Hematopoietic multipotent progenitor cell treated with erythropoietin and hydrocortisone succinate and interleukin-3 and kit ligand, for 15 days (in vitro differentiated cells): ENCODE measurements at places on chromosomes 1 and 21.

GRCh38 chr1:36217670-36218069 lies 6.6 kb upstream of the THRAP3 start:
- DNase-seq = no peak

DNA sequence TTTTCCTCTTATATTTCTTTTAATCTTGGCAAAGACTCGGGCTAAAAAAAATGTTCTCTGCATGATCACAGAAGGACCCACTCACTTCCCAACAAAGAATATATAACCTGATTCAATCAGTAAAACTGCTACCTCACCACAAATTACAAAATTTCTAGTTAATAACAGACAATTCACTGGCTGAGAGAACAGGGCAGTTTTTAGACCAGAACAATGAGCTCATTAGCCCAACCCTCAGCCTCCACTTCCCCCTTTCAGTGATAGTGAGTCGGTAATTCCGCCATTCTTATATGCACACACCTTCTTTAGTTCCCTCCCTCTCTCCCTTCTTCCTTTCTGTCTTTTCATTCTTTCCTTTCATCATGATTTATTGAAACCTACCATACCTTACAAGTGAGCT lies 8.9 kb downstream of the SIPA1L2 start:
- DNase-seq = no peak

GRCh38 chr1:17922833-17923232 lies 167.7 kb downstream of the ACTL8 start:
- no peak for DNase-seq

DNA sequence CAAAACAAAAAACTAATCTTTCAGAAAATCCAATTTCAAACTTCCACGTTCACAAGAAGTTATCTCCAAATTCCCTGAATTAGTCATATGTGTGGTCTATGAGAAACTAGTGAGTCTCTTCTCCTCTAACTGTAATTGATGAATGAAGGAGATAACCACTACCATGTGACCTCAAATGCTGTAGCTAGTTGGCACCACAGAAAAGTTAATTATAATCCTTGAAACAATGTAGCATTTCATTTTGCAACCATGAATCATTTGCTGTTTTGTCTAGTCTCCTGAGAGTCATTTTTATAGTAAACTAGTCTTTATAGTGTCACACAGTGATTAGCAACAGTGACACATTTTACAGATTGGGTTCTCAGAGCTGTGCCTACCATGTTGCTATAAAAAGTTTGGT lies 287.5 kb downstream of the LRRIQ3 start:
- no peak for DNase-seq

DNA sequence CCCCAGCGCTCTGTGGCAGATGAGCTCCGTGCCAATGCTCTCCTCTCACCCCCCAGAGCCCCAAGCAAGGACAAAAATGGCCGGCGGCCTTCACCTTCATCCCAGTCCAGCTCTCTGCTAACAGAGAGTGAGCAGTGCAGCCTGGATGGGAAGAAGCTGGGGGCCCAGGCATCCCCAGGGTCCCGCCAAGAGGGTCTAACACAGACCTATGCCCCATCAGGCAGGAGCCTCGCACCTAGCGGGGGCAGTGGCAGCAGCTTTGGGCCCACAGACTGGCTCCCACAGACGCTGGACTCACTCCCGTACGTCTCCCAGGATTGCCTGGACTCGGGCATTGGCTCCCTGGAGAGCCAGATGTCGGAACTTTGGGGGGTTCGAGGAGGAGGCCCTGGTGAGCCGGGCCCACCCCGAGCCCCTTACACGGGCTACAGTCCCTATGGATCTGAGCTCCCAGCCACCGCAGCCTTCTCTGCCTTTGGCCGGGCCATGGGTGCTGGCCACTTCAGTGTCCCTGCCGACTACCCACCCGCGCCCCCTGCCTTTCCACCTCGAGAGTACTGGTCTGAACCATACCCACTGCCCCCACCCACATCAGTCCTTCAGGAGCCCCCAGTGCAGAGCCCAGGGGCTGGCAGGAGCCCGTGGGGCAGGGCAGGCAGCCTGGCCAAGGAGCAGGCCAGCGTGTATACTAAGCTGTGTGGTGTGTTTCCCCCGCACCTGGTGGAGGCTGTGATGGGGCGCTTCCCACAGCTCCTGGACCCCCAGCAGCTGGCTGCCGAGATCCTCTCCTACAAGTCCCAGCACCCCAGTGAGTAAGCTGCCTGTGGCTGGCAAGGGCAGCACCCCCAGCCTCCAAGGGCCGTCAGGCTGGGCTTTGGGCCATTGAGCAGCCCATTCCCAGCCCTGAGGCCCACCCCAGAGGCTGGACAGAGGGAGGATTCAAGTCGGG lies 8.7 kb downstream of the ZC3H12A start:
- no peak for DNase-seq

DNA sequence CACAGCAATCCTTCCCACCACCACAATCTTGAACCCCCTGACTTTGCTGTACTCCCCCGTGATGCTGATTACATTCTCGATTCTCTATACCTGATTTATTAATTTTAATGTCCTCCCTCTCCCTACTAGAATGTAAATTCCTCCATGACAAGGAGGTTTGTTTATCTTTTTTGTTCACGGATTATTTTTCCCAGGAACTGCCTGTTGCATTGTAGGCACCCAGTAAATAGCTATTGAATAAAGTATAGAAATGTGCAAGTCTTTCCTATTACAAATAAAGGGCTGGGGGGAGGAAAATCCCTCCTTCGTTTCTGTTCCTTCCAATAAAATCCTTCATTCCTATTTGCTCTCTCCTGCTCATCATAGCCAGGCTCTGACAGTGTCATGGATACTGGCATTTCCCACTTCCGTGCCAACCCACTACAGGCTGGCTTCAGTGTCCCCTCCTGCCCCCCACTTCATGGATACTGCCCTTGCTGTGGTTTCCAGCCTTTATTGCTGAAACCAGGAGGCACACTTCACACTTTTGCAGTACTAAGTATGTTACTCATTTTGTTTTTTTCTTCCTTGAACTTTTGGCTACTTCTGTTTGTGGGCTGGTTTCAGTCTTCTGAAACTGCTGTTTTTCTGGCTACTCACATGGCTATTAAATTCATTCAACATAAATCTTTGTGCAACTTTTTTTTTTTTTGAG lies 7.5 kb downstream of the KIF1B start:
- DNase-seq = no peak

- no peak for DNase-seq
Measured at GRCh38 chr1:41919764-41920397, 1.2 kb upstream of the HIVEP3 start.

GRCh38 chr1:68010090-68010489 lies 40.3 kb downstream of the DIRAS3 start:
- DNase-seq = no peak

DNA sequence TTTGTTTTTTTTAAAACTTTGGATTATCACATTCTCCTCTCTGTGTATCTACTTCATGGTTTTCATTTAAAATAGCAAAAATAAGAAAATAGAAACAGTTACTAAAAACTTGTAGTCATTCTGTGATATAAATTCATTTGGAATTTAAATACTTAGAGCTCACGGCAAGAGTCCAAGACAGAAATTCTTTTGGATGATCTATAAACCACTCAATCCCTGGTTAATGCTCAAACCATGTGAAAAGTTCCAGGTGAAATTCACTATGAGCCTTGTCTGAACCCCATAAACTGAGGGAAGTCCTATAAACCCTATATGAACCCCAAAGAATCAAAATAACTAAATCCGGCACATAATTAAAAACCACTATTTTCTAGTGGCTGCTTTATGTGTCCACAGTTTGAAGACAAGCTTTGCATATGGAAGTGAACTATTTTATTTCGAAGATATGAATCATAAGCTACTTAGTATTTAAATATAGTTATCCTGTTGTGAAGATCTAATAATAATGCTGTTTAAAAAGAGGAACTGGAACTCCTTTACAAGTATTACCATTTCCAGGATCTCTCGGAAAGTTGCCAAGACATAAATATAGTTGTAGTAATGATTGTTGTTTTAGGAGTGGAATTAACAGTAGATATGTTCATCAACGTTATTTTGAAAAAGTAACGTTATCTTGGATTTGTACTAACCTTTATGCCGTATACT lies 163.5 kb downstream of the NFIA start:
- no peak for DNase-seq

- no peak for DNase-seq
Measured at GRCh38 chr21:35677298-35677841, 383.0 kb downstream of the SETD4 start.

- no peak for DNase-seq
Measured at GRCh38 chr1:15757016-15757543, 1.5 kb upstream of the FBLIM1 start.

DNA sequence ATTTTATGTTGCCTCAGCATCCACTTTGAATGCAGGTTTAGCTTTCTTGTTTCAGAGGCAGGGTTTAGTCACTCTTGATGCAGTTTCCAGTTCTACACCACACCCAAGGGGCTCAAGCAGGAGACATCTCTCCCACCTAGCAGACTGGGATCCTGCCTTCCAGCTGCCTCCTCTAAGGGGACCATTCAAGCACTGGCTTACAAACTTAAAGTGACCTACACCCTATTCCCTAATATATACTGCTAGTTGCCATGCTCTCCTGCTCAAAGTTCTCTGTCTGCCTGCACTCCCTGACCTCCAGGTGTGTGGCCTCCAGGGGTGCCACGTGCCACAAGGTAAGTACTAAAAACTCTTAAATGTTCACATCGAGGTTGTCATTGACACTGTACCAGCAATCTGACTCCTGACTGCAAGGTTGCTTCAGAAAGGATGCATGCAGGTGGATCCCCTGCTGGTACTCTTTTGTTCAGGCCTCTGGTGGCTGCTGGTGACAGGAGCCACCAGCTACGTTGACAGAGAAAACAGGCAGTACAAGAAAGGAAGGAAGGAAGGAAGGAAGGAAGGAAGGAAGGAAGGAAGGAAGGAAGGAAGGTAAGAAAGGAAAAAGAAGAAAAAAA lies 185.9 kb downstream of the COQ8A start:
- DNase-seq = no peak

- DNase-seq = no peak
Measured at GRCh38 chr1:166017395-166017794, 149.4 kb downstream of the FAM78B start.

DNA sequence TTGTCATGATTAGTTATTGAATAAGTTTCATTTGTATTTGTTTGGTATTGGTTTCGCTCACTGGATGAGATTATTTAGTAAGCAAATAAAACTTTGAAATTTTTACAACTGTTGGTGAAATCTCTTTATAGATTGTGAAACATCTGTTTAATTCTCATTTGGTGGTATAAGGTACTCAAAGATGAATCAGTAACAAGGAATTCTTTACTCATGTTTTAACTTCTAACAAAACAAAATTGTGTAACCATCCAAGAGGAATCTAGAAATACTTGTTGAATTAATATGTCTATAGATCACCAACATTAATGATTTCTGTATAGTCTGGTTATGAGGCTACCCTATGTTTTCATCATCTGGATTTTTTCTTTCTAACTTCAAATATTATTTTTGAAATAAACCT lies 62.8 kb upstream of the USP25 start:
- no peak for DNase-seq

DNA sequence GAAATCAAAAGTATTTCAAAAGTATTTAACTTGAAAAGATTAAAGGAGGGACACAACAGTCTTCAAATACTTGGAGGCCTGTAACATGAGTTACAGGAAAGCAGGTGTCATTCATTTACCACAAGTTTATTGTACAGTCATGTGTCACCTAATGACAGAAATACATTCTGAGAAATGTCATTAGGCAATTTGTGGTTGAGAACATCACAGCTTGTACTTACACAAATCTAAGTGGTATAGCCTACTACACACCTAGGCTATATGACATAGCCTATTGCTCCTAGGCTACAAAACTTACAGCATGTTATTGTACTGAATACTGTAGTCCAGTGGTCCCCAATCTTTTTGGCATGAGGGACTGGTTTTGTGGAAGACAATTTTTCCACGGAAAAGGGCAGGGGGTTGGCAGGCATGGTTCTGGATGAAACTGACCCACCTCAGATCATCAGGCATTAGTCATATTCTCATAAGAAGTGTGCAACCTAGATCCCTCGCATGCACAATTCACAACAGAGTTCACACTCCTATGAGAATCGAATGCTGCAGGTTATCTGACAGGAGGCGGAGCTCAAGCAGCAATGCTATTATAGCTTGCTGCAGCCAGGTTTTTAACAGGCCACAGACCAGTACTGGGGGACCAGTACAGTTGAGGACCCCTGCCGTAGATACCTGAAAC lies 25.0 kb upstream of the PHTF1 start:
- DNase-seq = no peak

GRCh38 chr21:14557413-14557812 lies 11.3 kb upstream of the SAMSN1 start:
- no peak for DNase-seq

DNA sequence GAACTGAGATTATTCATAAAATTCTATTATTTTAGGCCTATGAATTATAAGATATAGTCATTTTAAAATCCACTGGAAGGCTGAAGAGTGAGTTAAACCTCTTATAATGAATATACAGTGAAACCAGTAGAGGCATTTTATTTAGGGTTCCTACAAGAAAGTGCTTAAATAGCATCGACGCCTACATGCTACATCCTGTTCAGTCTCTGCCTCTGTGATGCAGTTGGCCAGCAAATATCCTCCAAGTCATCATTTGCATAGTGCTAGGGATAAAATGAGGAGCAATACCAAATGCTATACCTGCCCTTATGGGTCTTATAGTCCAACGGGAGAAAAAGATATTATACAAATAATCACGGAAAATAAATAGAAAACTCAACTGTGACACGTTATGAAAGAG lies 59.6 kb downstream of the EDEM3 start:
- no peak for DNase-seq

GRCh38 chr1:158329733-158330132 lies 1.6 kb downstream of the CD1B start:
- DNase-seq = no peak

DNA sequence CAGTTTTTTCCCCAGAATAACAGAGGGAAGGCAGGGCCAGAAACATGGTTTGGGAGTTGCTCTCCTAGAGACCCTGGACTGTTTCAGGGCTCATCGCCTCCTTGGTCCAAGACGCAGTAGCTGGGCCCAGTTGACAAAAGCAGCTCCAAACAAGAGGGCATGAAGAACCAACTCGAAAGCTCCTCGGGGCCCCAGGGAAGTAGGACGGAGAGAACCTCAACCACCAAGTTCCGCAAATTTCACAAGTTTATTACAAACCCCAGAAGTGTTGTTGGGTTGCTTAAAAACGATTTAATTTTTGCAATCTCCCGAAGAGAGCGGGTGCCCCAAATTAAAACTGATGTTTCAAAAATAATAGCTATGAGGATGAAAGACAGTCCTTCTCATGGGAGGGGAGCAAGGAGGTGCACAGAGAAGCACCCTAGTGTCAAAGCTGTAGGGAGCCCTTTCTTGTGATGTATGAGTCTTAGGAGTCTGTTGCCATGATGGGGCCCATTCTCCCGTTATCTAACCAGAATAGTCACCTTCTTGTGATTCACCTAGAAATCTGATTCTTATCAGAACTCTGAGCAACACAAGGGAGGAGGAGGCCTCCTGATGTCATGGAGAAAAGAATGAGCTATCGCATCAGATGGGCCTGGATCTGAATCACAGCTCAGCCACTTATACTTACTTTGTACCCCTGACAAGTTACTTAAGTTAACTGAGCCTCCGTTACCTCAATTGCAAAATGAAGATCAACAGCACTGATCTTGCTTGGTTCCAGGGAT lies 165.7 kb upstream of the IRF2BP2 start:
- no peak for DNase-seq
